Astrocyte (in vitro differentiated cells and primary cell): ENCODE measurements at places on chromosomes 4 and X. TPM values are rescaled to one million over a fixed set of nuclear protein-coding genes. Genes with fewer than 3 reads are reported as not detected.

The MAGEA12 gene
- 0.62 and 0.98 TPM in 2 replicates for total RNA-seq

The RHOH gene
- not detected in 2 replicates for total RNA-seq

The UGT2B11 gene
- not detected in 2 replicates for total RNA-seq

DNA sequence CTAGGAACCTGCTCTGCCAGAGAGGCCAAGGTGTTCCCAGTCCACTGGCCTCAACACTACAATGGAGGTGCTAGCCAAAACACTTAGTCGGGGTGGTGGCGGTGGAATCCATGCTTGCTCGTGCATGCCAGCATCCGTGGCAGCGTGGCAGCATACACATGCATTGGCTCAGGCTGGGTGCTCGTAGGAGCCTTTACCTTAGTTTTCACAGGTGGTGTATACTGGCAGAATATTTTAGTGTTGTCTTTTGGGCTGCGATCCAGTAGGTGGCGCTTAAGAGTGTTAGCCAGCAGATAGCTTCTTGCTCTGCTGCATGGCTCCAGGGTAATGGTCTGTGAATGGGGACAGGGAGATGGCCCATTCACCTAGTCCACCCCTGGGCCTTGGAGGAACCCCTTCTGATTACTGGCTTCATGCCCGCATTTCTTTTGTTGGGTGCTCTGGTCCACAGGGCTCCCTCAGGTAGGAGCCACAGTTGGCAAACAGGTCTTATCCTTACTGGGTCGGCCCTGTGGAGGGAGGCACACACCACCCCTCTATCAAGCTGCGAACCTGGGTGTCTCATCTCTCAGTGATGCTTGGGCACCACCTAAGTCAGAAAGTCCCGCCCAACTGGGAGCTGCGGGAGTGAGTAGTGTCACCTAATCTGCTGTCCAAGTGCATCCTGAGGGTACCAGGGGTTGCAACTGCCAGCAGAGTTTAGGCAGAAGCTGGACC, 40.0 kb downstream of the RIPPLY1 start:
- H3K36me3 ChIP-seq: no peaks in the 10 kb centered on the region
- DNase-seq: no peak
- no peak overlapping the region for H3K4me3 ChIP-seq
- no peaks in the 10 kb centered on the region for H3K27me3 ChIP-seq
- no peak overlapping the region for H3K27ac ChIP-seq
- H3K4me1 ChIP-seq: no peaks in the 10 kb centered on the region
